Fibroblast of lung (primary cell): ENCODE measurements at places on chromosomes 4 and X. TPM values are rescaled to one million over a fixed set of nuclear protein-coding genes. Genes with fewer than 3 reads are reported as not detected.

The MAGEA2 gene
- not detected in 2 replicates for polyA plus RNA-seq

- no peak for DNase-seq
Measured at GRCh38 chr4:119139822-119140252, 4.2 kb downstream of the MYOZ2 start.

GRCh38 chrX:30373951-30374350 lies 64.8 kb upstream of the NR0B1 start:
- DNase-seq: no peak

- no peak for DNase-seq
Measured at GRCh38 chrX:38879631-38880220, 78.5 kb downstream of the MID1IP1 start.

The CENPI gene
- polyA plus RNA-seq: 4.3 and 13.0 TPM in 2 replicates

DNA sequence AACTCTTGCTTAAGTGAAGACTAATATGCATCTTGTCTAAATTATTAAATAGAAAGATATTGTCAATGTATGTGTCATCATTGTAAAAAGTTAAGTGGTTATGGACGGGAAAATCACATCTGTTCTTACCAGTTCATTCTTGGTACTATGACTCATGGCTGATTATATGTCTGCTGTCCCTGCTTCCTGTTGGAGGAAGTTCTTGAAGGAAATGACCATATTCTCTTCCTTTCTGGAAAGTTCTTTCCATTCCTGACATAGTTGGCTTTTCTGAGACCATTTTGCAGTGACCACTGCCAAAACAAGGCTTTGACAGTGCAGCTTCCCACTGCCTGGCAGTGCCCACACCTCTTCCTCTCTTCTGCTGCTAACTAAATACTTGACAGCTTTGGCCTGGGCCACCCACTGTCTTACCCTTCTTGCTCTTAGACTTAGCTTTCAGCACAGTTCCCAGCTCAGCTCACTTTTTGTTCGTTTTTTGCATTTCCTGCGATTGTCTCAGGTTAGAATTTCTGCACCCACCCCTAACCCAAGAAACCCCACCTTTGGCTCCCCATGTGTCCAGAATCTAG lies 13.2 kb upstream of the CLDN24 start:
- DNase-seq: peak; percentile 83

- DNase-seq: no peak
Measured at GRCh38 chr4:185966997-185967775, 101.8 kb upstream of the TLR3 start.

GRCh38 chrX:70605352-70605751 lies 160.7 kb downstream of the DLG3 start:
- DNase-seq: no peak

The AR gene
- 10.8 and 12.5 TPM in 2 replicates for polyA plus RNA-seq

The ING2 gene
- 12.1 and 12.6 TPM in 2 replicates for polyA plus RNA-seq

The IL2RG gene
- polyA plus RNA-seq: not detected in 2 replicates
